ENCODE measurements at places on chromosomes 1 and 21.

DNA sequence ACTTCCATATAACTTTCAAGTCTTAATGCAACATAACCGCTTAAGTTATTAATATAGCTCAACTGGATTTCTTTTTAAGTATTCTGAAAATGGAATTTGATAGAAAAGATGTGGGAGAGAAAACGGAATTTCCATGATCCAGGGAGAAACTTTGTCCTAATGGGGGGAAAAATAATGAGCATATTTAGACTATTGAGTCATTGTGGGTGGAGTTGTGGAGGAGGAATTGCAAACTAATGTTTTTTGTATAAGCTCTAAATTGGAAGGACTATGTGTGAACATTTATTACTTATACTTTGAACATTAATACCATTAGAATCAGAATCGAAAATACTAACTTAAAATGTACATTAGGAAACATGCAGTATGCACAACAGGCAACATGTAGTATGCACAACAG lies 159.9 kb upstream of the NEGR1 start:
- DNase-seq = no peak

DNA sequence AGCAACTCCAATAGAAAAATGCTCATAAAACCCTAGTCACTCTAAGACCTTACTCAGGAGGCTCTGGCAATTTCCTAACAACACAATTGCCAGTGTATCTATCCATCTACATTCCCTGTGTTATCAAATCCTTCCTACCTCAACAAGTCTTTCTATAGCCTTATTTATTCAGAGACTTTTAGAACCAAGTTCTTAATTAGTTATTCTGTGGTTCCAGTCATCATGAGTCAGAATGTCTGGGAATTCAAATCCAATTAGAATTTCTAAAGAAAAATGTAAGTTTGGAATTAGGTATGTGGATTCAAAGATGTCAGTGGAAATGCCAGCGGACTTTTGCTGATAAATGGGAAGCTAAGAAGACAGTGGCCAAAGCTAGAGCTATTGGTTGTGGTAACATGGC lies 302.6 kb upstream of the C1orf87 start:
- no peak for DNase-seq

- DNase-seq = no peak
Measured at GRCh38 chr1:93668951-93669350, 12.7 kb downstream of the BCAR3 start.

- no peak for DNase-seq
Measured at GRCh38 chr1:64495878-64496277, 25.9 kb downstream of the CACHD1 start.

DNA sequence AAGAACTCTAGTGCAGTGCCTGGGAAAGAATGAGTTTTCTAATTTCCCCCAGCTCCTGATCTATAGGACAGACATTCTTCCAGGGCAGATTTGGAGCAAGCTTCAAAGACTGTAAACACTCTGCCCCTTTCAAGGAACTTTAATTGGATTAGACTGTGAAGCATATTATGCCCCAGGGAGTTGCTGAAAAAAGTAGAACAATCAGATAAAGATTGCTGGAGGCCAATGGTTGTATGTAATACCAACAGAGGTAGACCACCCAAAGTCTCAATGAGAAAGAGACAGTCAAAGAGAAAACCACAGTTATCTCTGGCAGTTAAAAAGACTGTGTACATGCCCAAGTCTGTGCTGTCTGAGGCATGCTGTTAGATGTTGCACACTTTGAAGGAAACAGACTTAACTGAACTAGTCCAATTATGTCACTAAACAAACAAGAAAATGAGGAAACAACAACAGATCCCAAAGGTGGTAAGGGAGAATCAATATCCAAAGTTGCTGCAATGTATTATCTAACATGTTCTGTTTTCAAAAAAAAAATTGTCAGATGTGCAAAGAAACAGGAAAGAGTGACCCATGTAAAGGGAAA lies 24.4 kb downstream of the C4BPA start:
- DNase-seq = no peak

GRCh38 chr1:37037690-37038089 lies 3.4 kb upstream of the GRIK3 start:
- DNase-seq = no peak

DNA sequence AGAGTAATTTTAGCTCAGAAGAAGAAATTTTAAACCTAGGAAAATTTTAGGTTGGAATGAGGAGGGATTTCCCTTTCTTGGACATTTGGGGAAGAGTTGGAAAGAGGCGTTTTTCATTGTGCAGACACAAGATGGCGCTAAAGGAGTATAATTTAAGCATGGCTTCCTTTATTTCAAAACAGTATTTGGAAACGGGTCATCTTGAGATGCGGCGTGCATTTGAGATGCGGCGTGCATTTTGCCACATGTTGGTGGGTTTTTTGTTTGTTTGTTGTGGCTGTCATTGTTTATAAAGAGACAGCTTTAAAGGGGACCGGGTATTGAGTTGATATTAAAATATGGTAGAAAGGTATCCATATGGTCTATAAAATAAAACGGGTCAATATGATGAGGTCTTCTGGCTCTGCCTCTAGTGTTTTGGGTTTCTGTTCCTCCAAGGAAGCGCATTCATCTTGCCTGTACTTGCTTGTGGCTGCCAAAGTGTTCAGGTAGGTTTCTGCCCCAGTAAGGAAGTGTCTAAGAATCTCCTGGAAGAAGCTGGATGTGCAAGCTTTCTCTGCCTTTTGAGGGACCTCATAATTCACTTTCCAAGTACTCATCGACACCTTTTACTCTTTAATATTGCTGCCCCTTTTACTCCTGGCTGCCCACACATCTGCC lies 210.3 kb downstream of the SLC35F3 start:
- peak; percentile 84 for DNase-seq

DNA sequence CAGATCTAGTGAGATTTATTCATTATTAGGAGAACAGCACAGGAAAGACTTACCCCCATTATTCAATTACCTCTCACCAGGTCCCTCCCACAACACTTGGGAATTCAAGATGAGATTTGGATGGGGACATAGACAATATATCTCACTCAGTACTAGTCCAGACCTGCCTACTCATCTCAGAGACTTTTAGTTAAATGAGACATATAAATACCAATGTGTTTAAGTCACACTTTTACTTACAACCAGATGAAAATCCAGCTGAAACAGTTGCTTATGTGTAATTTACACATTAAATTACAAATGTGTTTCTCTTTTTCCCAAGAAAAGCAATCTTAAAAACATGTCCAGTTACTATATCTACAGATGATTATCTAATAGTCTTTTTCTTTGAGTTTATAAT lies 1145.6 kb downstream of the KCNT2 start:
- peak; percentile 13 for DNase-seq

DNA sequence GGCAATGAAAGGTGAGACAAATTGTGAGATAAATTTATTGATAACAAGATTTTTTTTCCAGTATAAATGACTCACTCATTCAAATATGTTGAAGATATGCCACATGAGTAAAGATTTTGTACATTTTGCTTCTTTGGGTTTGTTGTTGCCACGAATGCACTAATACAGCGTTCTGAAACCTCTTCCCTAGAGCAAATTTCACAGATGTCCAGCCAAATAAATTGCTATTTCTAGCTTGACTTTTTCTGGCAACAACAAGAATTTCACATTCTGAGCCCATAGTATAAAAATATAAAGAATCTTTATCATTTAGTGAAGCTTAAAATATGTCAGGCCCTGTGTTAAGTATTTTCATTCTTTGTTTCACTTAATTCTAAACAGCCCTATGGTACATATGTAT lies 114.5 kb upstream of the COL24A1 start:
- DNase-seq = no peak

GRCh38 chr1:193083365-193084088 lies 21.7 kb downstream of the GLRX2 start:
- DNase-seq = no peak

GRCh38 chr1:25560001-25560400 lies 16.6 kb downstream of the LDLRAP1 start:
- DNase-seq = no peak

GRCh38 chr1:33295023-33295422 lies 25.9 kb downstream of the A3GALT2 start:
- no peak for DNase-seq

DNA sequence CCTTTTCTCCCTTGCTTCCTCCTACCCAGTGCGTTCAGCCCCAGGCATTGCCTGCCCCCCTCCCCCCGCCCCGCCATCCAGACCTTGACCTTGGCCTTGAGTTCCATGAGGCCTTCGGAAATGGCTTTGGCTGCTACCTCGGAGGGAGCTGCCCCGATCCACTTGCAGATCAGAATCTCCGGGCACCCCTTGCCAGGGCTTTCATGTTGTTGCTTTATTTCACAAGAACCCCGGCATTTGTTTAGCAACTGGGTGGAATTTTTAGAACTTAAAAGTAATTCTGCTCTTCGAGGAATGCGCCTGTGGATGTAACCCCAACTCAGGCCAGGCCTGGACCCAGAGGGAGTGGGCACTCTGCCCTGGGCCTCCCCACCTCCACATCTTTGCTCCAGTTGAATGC lies 154.1 kb upstream of the TMEM51 start:
- DNase-seq = no peak

DNA sequence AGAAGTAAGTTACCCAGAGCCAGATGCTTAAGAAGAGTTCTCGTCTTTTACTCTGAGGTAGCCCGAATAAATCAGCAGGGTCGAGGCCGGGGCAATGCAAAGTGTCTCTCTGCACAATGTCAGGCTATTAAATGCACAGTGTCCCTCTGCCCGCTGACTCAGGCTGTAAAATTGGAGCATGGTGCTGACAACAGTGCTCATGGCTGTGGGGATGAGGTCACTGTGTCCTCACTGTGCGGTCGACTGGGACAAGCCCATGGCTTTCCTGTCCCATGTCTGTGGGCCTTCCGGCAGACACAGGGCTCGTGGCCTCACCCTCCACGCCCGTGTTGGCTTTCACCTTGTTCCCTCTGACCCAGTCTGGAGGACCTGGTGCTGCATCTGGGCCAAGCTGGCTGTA lies 14.6 kb upstream of the SLC2A1 start:
- no peak for DNase-seq

- no peak for DNase-seq
Measured at GRCh38 chr1:53439337-53440207, 19.6 kb upstream of the DMRTB1 start.

GRCh38 chr1:215166886-215167285 lies 84.3 kb downstream of the KCNK2 start:
- DNase-seq = no peak

DNA sequence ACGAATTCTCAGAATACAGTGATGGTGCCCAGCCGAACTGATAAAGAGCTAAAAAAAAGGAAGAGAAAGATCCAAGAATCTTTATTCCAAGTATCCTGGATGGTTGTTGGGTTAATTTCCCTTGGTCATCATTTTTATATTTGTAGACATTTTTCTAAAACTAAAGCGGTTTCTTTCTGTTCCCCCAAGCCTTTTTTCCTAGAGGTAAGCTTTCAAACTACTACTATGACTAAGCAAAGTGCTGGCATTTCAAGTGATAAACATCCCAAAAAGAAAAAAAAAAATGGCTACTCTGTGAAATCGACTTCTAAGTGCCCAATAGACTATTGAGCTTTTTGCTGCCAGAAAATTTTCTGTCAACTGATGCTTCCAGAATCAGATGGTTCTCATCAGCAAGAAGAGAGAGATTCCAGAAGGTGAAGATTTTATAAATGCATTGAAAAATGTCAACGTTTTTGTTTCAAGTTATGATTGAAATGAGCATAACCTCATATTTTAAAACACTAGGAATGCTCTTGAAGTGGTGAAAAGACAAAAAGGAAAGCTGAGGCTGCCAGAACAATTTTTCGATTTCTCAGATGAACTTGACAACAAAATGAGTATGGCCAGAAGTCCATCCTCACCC lies 96.1 kb upstream of the ZC3H11B start:
- no peak for DNase-seq

DNA sequence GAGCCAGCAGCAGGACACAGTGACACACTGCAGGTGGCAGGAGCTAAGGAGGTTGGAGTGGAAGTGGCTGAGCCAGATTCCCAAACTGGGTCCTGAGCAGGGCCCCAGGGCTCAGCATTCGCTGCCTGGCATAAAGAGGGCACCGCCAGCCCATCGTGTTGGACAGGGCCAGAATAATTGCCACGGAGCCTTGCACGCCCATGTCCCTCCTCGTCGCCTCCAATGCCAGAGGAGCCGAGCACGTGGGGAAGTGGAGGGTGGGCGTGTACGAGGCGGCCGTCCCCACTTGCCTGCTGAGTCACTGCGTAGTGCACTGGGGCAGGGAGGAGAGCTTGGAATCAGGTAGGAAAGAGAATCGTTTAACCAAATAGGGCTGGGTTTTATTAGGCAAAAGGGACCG lies 26.1 kb upstream of the LRRC47 start:
- DNase-seq = no peak

- no peak for DNase-seq
Measured at GRCh38 chr1:23244256-23244761, 27.0 kb upstream of the HTR1D start.

GRCh38 chr1:43421976-43422750 lies 31.6 kb downstream of the HYI start:
- DNase-seq = no peak

GRCh38 chr1:118217141-118217838 lies 32.3 kb upstream of the SPAG17 start:
- no peak for DNase-seq

DNA sequence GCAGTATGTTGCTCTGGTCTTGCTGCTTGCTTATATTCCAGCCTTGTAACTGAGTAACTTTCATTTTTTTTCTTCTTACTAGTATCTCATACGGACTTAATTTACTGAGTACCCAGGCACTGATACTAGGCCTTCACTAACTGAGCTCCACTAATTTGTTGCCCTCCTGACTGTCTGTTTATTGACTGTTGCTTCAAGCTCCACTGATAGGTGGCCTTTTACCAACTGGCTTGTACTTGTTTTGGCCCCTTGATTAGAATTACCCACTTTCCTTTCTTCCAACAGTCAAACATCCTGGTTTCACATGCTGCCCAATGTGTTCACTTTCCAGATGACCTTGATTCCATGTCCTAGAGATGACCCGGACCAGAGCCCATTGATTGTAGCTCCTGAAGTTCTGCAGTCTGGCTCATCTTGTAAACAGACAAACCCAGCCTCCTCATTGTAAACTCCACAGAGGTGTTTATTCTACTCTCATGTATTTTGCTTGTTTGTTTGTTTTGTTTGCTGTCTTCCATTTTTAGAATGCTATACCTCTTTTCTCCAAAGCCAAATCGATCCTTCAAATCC lies 27.7 kb downstream of the RGS1 start:
- no peak for DNase-seq

DNA sequence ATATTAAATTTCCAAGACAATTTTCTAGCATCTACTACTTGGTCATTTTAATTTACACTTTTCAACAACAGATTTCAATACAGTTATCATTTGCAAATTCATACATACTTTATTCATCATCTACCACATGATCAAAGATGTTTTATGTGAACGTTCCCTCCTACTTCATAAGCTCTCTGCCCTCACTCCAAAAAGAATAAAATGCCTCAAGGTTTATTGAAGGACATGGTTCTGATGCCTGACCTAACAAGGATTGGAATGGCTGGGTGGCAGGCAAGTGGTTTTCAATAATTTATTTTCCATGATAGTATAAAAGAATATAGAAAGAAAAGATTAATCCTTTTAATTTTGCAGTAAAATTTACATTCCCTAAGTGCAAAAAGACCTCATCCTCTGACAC lies 5.4 kb downstream of the CDKN2C start:
- no peak for DNase-seq
